8988T (cell line): ENCODE measurements at places on chromosomes 2 and 18.
A peak's percentile ranks its signal among the peaks of the same experiment; 100 is the strongest.

GRCh38 chr2:204019572-204020501 lies 83.3 kb downstream of the ICOS start:
- no peak for DNase-seq

DNA sequence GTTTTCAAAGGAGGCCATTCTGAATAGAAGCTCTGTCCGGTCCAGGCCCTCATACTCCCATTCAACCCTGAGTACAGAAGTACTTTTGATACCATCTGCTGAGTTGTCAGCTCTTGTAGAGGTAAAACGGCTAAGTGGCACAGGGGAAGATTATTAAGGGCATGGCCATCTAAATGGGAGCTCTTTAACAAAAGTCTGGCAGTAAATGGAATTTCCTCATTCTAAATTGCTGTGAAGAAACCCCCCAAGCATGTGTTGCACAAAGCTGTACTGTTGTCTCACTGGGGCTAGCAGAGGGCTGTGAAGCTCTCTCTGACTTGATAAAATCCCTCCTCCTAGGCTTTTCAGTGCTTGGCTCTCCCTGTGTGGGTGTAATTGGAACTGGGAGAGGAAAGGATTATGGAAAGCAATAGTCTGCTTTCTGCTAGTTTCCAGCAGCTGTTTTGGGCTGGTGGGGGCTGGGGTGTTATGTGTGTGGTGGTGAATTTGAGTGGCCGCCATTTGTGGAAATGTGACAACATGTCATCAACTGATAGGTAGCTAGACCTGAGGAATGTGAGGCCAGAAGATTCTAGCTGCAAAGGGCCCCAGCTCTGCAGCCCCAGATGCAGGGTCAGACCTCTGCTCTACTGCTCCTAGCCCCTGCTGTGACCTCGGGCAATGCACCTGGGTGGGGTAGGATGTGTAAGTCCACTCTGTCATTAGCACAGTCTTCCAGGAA lies 65.1 kb downstream of the MAP4K4 start:
- DNase-seq, result no peak

GRCh38 chr2:32248299-32248698 lies 16.4 kb downstream of the NLRC4 start:
- no peak for DNase-seq

DNA sequence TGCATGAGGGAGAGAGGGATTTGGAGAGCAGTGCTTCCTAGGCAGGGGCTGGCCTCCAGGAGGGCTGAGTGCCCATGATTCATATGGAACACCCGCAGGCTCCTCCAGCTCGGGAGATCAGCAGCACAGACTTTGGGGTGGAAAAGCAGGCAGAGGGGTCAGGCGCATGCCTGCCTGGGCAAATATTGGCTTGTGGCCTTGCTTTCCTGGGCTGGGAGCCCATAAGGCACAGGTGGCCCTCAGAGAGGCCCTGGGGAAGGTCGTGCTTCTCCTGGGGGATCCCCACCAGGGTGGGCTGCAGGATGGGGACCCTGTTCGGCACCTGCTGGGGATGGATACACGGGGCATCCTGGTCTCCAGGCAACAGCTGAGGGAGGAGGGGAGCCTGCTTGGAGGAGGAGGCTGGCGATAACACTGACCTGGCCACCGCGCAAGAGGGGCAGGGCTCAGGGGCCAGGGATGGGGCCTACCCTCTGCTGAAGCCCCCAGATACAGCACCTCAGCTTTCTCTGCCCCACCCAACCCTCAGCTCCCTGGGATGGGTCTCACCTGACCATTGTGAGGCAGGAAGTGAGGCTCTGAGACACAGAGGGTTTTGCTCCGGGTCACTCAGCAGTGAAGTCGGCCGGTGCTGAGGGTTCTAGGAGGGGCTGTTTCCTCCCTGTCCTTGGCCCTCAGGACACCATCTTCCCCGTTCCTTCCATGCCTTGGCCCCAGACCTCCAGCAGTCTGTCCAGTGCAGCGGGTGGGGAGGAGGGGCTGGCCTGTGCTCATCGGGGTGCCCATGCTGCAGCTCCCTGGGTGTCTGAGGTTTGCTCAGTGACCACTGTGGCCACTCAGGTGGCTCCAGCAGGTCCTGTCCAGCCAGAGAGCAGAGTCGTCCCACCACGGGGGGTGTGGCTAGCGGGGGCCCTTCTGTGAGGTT lies 12.0 kb downstream of the AQP12A start:
- peak; percentile 37 for DNase-seq

- DNase-seq, result no peak
Observed at GRCh38 chr2:216620786-216621185, 12.4 kb upstream of the IGFBP2 start.

- no peak for DNase-seq
Observed at GRCh38 chr2:144705328-144706245, 185.7 kb upstream of the ZEB2 start.

DNA sequence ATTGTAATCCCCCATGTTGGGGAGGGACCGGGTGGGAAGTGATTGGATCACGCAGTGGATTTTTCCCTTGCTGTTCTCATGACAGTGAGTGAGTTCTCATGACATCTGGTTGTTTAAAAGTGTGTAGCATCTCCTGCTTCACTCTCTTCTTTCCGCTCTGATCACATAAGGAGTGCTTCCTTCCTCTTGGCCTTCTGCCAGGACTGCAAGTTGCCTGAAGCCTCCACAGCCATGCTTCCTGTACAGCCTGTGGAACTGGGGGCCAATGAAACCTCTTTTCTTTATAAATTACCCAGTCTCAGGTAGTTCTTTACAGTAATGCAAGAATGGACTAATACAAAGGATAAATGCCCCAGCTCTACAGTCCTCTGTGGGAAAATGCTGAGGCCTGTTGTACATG lies 437.5 kb upstream of the NXPH2 start:
- no peak for DNase-seq

GRCh38 chr18:56224669-56225561 lies 413.5 kb downstream of the TXNL1 start:
- no peak for DNase-seq

- no peak for DNase-seq
Observed at GRCh38 chr2:174788291-174788929, 24.1 kb upstream of the CHRNA1 start.

- DNase-seq, result peak; percentile 46
Observed at GRCh38 chr2:149038442-149039212, at the start of gene LYPD6B. Gene LYPD6B, plus strand, starts transcription at chr2:149038699. Its CDS starts 92,250 bp downstream, at chr2:149130949.

DNA sequence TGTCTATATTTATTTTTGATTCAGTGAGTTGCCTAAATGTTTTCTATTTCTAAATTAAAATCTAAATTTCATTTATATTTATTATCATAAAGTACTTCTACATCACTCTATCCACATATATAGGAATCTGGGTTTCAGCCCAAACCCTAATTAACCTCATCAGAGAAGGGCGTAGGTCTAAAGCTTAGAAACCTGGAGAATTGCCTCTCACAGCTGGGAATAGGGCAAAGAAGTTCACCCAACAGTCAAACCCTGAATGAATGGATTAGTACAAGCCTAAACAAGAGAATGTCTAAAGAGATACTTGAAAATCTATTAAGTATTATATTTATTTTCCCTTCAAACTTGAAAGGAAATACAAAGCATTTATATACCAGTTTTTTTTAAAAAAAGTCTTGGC lies 26.2 kb downstream of the TFPI start:
- DNase-seq, result no peak

DNA sequence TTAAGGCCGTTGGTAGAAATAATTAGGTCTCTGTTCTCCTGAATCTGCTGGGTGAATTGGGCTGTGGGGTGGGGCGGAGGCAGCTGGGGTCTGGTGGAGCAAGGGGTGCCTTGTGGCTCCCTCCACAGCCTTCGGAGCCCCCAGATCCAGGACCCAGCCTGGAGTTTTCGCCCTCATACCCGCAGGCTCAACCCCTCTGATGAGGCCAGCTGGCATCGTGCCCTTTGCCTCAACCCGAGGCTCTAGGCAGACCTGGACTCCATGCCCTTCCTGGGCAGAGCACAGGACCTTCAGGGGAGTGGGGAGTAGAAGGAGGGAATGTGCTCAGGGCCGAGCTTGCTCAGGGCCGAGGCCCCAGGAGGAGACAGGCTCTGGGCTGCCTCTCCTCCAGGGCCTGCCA lies 50.3 kb upstream of the SMAD7 start:
- DNase-seq, result no peak

DNA sequence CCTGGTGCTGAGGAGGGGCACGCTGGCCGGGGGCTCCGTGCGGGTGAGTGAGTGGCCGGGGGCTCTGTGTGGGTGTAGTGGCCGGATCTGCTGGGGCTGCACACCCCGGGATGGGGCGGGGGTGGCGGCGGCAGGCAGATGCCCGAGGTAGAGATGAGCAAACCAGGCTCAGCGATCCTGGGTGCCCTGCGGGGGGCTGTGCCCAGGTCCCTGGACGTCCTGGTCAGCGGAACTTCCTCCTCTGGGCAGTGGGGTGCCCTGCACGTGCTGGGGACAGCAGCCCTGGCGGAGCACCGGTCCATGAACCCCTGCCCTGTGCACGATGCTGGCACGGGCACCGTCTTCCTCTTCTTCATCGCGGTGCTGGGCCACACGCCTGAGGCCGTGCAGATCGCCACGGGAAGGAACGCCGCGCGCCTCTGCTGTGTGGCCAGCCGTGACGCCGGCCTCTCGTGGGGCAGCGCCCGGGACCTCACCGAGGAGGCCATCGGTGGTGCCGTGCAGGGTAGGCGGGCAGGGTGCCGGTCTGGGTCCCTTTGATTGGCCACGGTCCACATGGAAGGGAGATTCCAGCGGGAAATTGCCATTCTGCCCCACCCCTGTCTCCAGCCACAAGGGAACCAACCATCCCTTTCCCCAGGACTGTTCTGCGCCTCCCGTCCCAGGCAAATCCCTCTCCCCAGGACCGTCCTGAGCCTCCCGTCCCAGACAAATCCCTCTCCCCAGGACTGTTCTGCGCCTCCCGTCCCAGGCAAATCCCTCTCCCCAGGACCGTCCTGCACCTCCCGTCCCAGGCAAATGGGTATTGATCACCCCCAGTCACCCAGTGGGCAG lies 5.9 kb downstream of the NEU4 start:
- DNase-seq, result no peak

- peak; percentile 38 for DNase-seq
Observed at GRCh38 chr2:159755788-159756187, 42.2 kb downstream of the CD302 start.

GRCh38 chr2:203728321-203728720 lies 21.9 kb downstream of the CD28 start:
- DNase-seq, result no peak

- DNase-seq, result no peak
Observed at GRCh38 chr2:101610750-101611315, 86.7 kb upstream of the MAP4K4 start.

GRCh38 chr2:171852366-171852888 lies 41.6 kb downstream of the SLC25A12 start:
- DNase-seq, result no peak

DNA sequence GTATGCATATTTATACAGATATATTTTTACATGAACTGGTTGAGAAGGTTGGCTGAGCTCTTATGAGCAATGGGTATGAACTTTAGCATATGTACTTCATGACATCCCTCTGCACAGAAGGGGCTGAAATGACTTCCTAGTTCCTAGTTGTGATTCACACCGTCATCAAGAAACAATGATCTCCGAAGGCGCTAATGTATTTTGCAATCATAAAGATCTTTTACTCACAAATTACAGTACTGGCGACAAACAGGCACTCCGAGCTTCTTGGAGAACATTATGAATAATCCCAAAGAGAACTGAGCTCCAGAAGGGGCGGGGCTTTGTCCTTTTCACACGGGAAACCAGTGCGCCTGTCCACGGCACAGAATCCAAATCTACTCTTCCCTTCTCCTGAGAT lies 18.1 kb downstream of the BCL2 start:
- DNase-seq, result no peak

DNA sequence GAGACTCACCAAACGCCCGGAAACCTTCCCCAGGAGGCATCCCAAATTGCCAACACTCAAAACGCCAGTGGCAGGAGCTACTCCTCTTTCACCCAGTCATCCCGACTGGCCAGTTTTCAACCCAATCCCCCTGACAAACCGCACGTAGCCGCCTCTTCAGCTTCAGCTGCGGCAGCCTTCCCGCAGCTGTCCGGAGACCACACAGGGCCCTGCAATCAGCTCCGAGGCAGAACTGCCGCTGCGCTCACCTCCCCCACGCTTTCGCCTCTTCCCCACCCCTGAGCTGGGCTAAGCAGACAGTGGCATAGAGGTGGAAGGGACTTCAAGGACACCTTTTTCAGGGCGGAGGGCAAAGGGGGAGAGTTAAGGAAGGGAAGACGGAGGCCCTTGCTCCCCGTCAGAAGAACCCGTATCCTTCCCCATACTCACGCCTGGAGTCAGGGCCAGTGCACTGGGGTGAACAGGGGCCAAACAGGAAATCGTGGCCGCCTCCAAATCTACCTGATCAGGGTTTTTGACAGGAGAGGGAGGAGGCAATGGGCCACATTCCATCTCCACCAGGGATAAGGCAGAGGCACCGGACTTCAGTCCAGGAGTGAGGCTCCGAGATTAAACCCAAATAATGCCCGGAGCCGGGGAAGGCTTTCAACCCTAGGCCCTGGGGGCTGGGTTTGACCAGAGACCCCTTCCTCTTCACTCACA lies 16.9 kb downstream of the CYP26B1 start:
- no peak for DNase-seq

DNA sequence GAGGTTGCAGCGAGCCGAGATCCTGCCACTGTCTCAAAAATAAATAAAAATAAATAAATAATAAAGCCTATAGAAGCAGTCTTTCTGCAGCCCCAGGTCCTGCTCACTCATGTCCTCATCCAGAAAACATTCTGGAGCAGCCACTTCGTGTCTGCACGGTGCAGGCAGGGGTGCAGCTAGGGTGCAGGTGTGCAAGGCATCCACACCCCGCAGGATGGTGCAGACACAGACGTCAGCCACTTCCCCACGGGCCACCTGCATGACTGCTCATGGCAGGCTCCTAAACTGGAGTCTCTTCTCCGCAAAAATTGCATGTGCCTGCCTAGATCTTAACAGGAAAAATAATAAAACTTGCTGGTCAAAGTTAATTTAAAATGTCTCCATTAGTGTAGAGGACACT lies 80.2 kb upstream of the SNTG2 start:
- no peak for DNase-seq

GRCh38 chr2:189685540-189686229 lies 11.2 kb downstream of the ANKAR start:
- no peak for DNase-seq

DNA sequence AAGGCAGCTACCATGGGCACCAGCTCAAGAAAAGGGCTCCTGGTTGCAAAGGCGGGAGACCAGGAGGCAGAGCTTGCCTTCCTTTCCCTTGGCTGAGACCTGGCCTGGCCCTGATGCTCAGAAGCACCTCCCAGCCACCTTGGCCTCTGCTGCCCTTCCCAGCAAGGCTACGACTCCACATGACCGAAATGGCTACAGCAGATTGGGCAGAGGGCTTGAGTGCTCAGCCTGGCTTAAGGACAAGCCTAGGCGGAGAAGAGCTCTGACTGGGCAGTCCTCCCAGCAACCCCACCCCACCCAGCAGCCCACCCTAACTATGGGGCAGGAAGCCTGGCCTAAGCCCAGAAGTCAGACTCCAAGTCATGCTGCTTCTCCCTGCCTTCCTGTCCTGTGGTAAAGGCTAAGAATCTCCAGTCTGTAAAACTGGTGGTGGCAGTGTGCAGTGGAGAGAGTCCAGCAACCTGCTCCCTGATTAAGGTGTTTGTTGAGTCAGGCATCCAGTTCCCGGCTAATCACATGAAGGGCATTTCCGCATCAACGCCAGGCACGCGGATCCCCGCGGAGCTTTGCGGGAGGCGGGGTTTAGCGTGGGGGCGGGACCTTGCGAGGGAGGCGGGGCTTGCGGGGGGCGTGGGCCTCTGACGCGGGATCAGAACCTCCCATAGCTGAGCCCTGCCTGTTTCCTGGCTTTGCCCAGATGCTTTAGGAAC lies 256.0 kb downstream of the BCL11A start:
- DNase-seq, result no peak
